Stimulated activated CD8-positive, alpha-beta memory T cell treated with anti-CD3 and anti-CD28 coated beads, Interleukin-4, amount 100 ng/mL, for 24 hours (primary cell): ENCODE measurements at places on chromosomes 4 and X.

GRCh38 chr4:123667496-123667895 is 270.9 kb downstream of the SPRY1 start:
- no peak for DNase-seq

DNA sequence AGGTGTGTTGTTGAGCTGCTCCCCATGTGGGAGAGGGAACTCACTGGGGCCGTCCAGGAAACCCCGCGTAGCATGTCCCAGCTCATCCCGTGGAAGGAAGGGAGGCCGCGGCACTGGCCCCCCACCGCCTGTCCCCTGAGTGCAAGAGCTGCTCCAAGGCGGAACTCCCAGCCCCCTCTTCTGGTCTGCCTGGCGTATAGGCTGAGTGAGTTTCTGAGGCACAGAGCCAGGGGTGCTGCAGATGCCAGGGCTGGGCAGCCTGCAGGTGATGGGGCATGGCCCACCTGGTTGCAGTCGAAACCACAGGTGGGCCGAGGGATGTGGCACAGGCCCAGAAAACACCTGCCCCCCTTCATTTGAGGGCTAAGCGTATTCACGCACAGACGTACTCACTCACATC is 49.6 kb downstream of the ABLIM2 start:
- no peak for DNase-seq

GRCh38 chr4:130146773-130147172 is 1050.8 kb downstream of the C4orf33 start:
- no peak for DNase-seq

DNA sequence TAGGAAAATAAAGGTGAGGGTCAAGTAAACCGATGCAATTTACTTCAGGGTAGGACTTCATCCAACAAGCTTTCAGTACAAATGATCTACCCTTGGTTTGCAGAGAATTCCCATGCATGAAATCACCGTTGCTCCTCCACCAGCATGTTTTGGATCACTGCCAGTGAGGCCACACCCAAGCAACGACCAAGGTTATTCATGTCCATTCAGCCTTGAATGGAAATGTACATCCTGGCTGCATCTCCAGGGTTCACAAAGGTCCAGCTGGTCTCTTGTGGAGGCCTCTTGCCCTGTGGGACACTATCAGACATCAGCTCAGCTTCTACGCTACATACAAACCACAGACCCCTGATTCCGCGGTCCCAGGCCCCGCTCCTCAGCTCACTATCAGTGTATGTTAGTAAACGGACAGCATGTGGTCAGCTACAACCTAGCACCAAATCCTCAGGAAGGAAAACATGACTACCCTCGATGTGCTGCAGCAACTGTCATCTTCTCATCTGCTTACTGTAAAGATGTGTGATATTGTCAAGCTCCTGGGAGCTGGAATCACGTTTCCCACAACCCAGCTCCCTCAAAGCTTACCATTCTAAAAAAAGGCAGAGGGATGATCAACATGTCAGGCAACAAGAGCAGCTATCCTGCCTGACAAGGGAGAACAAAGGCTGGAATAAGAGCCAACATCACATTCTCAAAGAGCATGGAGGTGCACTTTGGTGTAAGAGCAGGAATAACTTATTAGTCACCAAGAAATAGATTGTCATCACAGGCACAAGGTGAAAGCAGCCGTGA is 4.9 kb downstream of the LYAR start:
- no peak for DNase-seq

GRCh38 chrX:130147631-130148030 is 18.0 kb downstream of the AIFM1 start:
- no peak for DNase-seq

DNA sequence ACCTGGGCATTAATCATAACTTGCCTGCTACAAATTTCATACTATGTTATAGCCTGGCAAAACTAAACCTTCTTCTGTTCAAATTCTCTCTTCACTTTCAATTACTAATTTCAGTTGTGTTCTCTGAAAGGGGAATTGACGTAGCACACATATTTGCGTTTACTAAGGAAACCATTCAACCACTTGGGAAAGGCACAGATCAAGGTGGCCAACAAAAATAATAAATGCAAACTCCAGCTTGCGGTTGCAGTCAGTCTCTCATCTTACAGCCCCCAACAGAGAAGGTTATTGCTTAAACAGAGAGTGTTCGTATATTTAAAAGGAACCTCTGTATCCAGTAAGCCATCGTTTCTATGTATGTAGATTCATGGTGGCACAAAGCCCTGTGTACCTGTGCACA is 4.0 kb downstream of the SRPX start:
- DNase-seq, result no peak

DNA sequence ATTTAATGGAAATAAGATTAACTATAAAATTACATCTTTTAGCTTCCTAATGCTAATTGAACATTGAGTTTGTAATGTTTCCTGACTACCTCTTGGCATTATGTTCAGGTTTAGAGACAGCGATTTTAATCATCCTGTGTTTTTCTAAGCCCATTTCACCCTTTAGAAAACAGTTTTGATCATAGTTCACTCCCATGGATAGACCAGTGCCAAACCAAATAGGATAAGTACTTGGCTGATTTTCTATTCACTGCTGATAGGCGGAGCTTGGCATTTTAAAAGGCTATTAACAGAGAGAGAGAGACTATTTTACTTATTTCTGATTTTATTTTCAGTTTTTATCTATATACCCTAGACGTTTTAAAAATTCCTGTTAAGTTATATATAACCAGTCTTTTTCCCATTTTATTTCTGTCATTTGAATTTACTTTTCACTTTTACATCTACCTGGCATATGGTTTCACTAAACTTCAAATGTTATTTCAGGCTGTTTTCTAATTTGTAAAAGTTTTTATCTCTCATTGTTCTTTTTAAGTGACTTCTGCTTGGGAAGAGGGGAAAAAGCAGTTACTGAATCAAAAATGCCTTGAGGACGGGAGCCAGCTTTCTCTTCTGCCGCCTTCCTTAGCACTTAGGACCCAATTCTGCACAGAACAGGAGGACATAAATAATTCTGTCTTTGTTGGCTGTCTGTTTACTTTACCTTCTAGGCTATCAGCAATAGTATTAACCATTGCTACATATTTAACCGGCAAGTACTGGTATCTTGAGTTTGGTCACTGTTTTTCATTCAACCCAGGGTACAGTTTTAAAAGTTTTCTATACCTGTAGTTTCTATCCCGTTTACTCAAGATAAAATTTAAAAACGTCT is 46.4 kb downstream of the SGMS2 start:
- DNase-seq, result no peak

DNA sequence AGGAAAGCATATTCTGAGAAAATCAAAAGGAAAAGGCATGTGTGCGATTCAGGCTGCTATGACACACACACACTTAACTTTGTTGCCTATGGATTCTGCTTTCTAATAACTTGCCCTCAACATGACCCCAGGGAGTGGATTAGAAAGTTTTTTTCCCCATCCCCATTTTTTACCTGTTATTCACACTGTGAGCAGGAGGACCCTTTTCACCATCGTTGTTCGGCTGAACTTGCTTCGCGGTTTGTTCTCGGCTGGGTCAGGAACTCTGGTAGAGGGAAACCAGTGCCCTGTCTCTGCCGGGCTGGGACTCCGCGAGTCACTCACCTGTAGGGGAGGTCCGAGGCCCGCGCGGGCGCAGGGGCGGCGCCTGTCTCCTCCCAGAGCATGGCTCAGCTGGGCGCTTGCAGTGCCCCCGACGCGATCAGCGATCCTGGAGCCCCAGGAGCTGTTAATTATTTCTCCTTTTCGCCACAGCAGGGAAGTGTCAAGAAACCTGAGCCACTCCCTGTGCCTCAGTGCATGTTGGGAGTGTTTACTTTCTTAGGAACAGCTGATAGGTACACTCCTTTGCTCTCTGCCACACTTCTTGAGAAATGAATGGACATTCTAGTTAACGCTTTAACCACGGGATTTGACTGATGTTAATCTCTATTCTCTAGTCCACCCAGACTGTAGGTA is at the start of gene RASSF6:
RASSF6 (minus strand) TSS at position 322 of the 678 bp plus-strand sequence. CDS start 8,641 bp downstream, outside the sequence.
- DNase-seq, result no peak

GRCh38 chrX:118074196-118074595 is 42.4 kb downstream of the KLHL13 start:
- DNase-seq, result no peak

DNA sequence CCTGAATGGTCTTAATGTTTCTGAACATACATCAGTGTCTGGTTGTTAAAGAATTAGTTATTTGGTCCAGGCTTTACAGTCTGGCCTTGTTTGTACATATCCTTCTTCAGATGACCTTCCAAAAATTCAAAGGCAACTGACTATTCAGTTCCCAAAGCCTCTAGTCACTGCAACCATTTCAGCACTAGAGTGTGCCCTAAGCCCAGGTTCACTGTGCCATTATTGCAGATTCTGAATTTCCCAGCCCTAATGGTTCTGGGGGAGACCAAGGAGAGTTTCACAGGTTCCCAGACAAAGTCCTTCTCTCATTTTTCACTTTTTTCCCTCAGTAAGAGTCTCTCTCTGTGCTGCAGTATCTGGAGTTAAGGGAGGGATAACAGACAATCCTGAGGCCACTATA is 235.8 kb downstream of the TRAM1L1 start:
- no peak for DNase-seq

DNA sequence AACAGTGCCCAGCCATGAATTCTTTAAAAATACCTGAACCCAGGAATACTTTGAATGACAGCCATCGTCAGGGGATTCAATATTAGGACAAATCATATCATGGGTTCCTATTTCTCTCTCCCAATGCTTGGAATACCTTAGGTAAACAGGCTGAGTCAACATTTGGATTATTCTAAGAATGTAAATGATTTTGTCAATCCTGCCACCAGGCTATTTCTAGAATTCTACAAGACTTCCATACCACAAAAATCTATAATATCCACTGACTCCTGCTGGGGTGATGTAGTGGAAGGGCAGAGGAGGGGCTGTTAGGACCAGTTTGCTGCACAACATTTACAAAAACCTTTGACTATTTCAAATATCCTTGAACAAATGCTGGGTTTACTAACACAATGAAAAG is 65.2 kb downstream of the IGFBP7 start:
- DNase-seq, result no peak

GRCh38 chrX:74922922-74923543 is 2.2 kb downstream of the NEXMIF start:
- no peak for DNase-seq

DNA sequence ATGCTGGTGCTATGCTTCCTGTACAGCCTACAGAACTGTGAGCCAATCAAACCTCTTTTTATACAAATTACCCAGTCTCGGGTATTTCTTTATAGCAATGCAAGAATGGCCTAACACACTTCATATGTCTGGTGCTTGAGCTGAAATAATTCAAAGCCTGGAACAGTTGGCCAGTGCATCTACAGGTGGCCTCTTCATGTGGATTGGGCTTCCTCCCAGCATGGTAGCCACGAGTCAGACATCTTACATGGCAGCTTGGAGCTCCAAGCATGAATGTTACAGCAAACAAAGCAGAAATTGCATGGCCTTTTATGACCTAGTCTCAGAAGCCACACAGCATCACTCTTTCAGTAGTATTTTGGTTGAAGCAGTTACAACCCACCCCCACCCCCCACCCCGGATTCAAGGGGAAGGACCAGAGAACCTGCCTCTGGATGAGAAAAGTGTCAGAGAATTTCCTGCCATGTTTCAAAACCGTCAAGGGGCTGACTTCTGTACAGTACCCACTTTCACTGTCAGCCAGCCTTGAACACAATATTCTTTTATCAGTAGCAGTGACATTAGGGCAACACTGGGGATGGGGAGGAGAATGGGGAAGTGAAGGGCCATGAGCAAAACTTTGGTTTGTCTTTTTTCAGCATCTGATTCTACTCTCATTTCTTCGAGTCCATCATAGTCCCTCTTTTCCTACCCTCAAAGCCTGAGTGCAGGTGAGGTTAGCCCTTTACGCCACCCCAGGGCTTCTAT is 368.7 kb downstream of the BCOR start:
- no peak for DNase-seq

GRCh38 chr4:3523628-3524221 is 8.5 kb downstream of the LRPAP1 start:
- no peak for DNase-seq

DNA sequence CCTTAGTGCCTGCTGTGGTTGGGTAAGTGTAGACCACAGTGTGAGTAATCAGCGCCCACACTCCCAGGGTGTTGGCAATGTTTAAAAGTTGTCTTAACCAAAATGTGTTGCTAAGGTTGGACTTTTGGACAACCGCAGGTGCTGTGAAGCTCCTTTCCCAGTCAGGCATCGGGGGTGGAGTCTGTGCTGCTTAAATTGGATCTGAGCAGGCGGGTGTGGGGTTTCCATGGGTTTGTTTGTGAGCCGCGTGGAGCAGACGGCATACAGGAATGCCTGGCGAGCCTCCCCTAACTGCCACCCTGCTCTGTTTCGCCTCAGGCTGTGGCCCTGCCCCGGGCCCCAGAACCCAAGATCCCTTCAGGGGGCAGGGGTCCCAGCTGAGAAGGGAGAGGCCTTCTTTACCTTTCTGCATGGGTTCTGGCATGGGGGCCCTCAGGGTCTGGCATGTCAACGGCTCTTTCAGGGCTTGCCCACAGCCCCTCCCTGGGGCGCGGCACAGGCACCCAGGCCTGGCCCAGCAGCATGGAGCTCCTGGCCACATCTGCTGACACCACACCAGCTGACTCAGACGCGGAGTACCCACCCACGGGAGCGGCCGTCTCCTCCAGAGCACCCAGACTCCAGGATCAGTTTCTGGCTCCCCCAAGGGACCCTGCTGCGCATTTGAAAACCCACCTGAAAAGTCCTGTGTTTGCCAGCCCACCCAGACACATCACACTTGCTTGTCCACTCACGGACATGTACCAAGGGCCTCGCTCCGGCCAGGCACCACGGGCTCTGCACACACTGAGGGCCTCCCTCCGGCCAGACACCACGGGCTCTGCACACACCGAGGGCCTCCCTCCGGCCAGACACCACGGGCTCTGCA is 5.1 kb upstream of the SPON2 start:
- peak; percentile 47 for DNase-seq

DNA sequence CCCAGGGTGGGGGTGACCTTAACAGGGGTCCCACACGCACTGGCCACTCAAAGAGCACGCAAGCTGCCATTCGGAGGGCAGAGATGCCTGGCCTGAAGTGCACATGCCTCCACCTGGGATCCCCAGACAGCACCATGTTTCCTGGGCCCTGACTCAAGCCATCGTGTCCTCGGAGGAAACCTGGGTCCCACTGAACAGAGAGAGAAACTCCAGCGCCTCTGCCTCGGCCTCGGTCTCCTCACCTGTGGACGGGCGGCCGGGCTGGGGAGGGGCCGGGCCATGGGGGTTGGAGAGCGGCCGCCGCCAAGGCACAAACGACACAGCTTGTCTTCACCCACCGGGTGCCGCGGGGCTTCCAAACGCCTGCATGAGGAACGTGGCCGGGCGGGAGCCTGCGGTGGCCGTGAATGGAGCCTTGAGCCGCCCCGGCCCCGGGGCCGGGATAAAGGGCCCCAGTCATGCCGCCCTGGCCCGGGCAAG is 30.0 kb upstream of the FGFR3 start:
- no peak for DNase-seq

- peak; percentile 77 for DNase-seq
These were observed at the start of gene JAKMIP1 for GRCh38 chr4:6200011-6200921. TSS of gene JAKMIP1 (minus strand) at chr4:6200549. CDS start at chr4:6112850, 87,699 bp downstream.

DNA sequence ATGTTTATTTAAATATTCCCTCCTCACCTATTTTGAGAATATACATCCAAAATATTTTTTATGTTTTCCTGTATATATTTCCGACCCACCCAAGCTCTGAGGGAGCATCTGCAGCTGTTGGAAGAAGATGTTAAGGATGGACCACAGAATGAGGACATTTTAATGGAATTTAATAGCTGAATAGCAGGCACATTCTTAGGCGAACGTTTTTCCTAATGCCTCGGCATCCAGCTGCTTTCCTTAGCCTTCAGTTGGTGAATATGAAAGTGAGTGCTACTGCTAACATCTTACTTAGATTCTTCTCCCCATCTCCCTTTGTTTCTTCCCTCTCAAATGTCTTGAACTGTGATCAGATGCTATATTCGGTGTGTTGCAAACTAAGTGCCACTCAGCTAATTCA is 158.0 kb upstream of the CTSO start:
- DNase-seq, result no peak
